ENCODE measurements at places on chromosomes 6 and 20. TPM values are rescaled to one million over a fixed set of nuclear protein-coding genes. Genes with fewer than 3 reads are reported as not detected.

Gene NRSN2
- 30.7 TPM for total RNA-seq

Gene SYCP2
- 0.79 TPM for total RNA-seq

Gene GRM1
- total RNA-seq: 0.07 TPM

Gene GGTLC1
- total RNA-seq: not detected

Gene MAP3K4
- 15.6 TPM for total RNA-seq

Gene COL9A3
- 5.7 TPM for total RNA-seq

Gene ROS1
- total RNA-seq: not detected

Gene SEMG1
- total RNA-seq: not detected

- no peak for DNase-seq
Measured at GRCh38 chr6:164252948-164253347, 838.4 kb downstream of the QKI start.

- no peak for DNase-seq
Measured at GRCh38 chr6:63355632-63356031, 35.8 kb upstream of the LGSN start.

DNA sequence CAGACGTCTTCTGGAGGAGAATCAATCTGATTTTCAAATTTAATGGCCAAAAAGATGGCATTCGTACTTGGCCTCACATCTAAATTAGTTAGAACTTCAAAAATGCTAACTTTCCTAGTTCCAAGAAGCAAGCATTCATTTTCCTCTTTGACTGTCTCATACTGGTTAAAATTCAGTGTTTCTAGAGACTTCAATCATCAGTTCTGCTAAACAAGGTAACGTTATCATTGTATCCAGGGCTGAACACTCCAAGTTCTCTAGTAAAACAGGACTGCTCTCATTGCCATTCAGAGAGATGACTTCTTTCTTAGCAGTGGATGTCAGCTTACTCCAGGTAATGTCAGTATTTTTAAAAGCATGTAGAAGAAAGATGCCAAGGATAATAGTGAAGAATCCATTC is 34.6 kb upstream of the ENTPD6 start:
- DNase-seq: no peak

DNA sequence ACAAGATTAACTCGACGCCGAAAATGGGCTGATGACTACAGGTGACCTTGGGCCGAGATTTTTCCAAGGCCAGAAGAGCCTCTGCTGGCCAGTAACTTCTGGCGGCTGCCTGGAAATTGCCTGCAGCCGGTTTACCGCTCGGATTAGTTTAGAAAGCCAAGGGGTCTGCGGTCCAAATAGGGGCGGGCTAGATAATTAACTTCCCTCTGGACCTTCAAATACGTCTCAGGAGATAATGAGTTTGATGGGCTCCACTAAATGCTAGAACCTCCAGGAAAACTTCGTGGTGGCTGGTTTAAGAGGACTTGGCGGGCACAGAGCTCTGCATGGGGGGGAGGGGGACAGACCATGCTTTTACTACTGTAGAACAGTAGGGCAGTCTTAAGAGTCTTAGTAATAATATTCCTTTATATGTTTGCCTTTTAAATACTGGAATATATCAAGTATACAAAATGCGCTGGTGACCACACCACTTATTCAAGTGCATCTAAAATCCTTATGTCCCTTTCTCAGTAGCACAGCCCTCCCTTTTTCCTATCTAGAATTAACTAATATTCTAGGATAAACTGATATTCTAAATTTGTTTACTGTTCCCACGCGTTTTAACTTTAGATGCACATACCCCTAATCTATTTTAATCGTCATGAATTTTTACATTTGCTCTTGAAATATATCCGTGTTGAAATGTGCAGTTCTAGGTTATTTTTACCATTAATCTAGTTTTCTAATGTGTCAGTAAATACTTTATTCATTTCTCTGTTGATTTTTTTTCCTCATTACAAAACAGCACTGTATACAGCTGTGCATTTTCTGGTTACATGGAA is 107.5 kb upstream of the PRSS16 start:
- no peak for DNase-seq

- no peak for DNase-seq
Measured at GRCh38 chr6:151490996-151491395, 2.8 kb upstream of the CCDC170 start.

GRCh38 chr20:13355411-13355810 is 134.3 kb downstream of the ISM1 start:
- no peak for DNase-seq

GRCh38 chr20:31861135-31861384 is 9.3 kb downstream of the DUSP15 start:
- no peak for DNase-seq

DNA sequence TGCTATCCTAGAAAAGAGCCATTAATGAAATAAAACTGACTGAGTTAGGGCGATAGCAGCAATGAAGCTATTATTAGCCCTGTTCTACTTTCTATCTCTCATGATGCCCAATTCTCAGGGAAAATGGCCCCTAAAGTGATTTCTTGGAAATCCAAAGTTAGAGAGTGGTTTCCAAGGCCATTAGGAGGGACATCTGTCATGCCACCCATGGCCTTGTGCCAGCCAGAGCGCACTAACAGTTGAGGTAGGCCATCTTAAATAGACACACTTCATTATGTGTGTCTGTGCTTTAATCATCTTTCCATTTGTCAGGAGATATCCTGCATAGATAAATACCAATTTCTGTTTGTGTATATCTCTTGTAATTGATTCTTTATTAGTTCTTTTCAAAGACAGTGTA is 261.6 kb downstream of the NRN1 start:
- DNase-seq: no peak

- DNase-seq: no peak
Measured at GRCh38 chr6:117142995-117143394, 122.4 kb upstream of the VGLL2 start.

- no peak for DNase-seq
Measured at GRCh38 chr6:148817689-148818088, 70.9 kb downstream of the UST start.

DNA sequence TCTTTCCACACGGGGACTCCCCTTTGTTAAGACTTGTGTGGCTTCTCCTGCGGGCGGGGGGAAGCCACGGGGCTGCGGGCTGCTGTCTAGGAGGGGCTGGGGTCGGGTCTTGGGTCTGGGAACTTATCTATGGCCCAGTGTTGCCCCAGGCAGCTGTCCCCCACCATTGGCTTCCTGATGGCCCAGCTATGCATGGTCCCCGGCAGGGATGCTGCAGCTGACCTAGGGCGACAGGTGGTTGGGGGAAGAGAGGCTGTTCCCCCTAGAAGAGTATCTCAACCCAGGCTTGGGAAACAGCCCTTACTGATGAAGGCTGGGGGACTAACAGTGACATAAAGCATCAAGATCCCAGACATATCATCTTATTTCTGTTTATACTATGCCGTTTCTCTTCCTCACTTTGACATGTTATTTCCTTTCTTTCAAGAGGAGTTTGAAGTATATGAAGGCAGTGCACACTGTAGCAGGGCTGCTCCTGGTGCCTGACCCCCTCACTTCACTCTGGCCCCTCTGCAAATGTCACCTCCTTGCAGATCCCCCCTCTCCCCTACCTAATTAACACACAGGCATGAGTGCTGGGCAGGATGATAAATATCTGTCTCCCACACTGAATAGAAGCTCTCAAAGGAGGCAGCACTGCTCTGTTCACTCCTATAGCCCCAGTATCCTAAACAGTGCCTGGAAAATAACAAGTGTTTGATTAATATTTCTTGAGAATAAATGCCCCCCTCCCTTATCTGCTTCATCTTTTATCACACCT is 87.0 kb downstream of the HIVEP2 start:
- no peak for DNase-seq

DNA sequence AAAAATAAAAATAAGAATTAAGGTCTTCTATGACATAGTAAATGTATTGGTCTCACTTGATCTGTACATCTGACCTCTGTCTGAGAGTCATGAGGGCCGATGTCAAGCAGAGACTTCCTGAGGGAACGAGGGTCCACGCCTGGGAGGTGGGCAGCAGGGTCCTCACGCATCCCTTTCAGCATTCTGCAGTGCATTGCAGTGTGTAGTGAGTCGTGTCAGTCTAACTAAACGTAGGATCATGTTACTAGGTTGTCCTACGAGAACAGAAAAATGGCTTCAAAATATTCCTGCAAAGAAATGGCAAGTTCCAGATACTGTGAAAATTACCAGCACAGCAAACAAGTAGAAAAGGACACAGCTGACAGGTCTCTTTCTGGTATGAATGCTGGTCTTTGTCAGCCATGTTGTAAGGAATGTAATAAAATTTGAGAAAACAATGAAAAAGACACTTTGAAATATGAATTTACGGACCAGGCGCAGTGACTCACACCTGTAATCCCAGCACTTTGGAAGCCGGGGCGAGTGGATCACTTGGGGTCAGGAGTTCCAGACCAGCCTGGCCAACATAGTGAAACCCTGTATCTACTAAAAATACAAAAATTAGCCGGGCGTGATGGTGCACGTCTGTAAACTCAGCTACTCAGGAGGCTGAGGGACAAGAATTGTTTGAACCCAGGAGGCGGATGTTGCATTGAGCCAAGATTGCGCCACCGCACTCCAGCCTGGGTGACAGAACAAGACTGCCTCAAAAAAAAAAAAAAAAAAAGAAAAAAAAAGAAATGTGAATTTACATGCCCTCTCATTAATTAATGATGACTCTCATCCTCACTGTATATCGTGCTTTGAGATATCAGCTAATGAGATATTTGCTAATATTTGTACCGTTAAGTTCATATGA is 2.4 kb upstream of the AHCY start:
- no peak for DNase-seq
